Transverse colon (tissue), 4 donors: ENCODE measurements at places on chromosomes 3 and 15. TPM values are rescaled to one million over a fixed set of nuclear protein-coding genes. Genes with fewer than 3 reads are reported as not detected.

DVL3 gene
- total RNA-seq, result 63.3 TPM

EXD1 gene
- total RNA-seq, result not detected

ACVR2B gene
- 9.7 TPM for total RNA-seq

SLC12A1 gene
- not detected for total RNA-seq

DNA sequence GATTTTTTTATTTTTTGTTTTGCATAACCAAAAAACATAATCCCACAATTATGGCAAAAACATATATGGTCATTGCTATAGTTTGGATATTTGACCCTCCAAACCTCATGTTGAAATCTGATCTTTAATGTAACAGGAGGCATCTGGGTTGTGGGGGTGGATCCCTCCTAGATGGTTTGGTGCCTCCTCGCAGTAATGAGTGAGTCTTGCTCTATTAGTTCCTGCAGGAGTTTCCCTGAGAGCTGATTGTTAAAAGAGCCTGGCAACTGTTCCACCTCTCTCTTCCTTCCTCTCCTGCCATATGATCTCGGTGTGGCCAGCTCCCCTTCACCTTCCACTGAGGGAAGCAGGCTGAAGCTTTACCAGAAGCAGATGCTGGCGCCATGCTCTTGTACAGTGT, 33.2 kb upstream of the TRIM59 start:
- no peaks in the 10 kb centered on the region for H3K27me3 ChIP-seq
- H3K4me1 ChIP-seq, result no peaks in the 10 kb centered on the region
- DNase-seq, result no peak
- no peak overlapping the region for H3K4me3 ChIP-seq

DNA sequence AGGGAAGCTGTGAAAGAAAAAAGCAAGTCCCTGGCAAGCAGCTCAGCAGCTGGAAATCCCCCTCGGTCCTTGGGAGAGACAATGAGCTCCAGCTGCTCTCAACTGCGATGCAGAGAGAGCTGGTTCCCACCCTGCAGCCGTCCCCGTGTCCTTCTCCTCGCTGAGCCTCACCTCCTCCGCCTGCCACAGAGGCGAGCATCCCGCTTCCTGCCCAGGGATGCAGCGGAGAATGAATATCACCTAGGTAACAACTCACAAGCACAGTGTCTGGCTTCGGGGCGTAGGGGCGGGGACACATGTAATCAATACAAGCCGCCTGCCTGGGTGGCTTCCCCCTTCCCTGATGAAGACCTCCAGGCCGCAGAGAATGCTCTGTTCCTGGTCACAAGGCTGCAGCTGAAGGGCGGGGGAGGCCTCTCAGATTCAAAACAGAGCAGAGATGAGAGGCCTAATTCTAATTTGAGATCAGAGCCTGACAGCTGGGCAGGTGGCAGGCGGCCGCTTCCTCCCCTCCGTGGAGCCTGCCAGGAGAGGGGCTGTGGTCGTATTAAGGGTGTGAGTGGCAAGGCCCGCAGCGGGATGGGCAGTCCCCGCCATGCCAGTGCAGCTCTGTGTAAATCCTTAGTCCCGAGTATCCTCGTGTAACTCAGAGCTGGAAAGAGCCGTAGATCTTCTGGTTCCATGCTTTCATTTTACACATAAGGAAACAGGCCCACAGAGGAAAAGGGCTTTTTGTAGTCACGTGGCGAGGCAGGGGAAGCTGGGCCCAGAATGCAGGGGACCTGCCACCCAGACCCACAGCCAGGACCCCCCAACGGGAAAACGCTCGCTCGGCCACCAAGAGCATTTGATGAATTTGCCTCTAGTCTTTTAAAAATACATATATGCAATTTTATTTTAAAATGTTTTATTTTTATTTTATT, 24.3 kb downstream of the ZDHHC19 start:
- peaks cover 9% of the 10 kb centered on the region for H3K4me1 ChIP-seq
- H3K27me3 ChIP-seq, result no peaks in the 10 kb centered on the region
- H3K36me3 ChIP-seq, result no peaks in the 10 kb centered on the region

GRCh38 chr3:69855436-69856162, 116.3 kb downstream of the MITF start:
- no peaks in the 10 kb centered on the region for H3K36me3 ChIP-seq
- no peak overlapping the region for H3K4me3 ChIP-seq
- DNase-seq, result no peak
- H3K4me1 ChIP-seq, result peaks cover 23% of the 10 kb centered on the region
- no peaks in the 10 kb centered on the region for H3K27me3 ChIP-seq
- H3K27ac ChIP-seq, result no peak overlapping the region

DNA sequence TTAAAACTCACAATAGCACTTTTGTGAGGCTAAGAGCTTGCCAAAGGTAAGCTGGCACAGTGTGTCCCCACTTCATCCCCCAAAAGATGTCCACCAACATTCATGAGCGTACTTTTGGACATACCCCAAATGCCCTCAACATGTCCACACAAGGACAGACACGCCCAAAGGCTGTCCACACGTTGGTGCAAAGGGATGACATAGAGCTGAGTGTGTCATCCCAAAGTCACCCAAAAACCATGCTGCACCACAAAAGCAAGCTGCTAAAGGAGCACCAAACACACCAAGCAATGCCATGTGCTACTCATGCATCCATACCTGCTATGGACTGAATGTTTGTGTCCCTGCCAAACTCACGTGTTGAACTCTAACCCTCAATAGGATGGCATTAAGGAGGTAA, 57.9 kb downstream of the KLF13 start:
- H3K27ac ChIP-seq, result no peak overlapping the region
- DNase-seq, result no peak
- H3K4me1 ChIP-seq, result peaks cover 10% of the 10 kb centered on the region
- H3K27me3 ChIP-seq, result no peaks in the 10 kb centered on the region
- H3K4me3 ChIP-seq, result no peak overlapping the region
- no peaks in the 10 kb centered on the region for H3K36me3 ChIP-seq

DNA sequence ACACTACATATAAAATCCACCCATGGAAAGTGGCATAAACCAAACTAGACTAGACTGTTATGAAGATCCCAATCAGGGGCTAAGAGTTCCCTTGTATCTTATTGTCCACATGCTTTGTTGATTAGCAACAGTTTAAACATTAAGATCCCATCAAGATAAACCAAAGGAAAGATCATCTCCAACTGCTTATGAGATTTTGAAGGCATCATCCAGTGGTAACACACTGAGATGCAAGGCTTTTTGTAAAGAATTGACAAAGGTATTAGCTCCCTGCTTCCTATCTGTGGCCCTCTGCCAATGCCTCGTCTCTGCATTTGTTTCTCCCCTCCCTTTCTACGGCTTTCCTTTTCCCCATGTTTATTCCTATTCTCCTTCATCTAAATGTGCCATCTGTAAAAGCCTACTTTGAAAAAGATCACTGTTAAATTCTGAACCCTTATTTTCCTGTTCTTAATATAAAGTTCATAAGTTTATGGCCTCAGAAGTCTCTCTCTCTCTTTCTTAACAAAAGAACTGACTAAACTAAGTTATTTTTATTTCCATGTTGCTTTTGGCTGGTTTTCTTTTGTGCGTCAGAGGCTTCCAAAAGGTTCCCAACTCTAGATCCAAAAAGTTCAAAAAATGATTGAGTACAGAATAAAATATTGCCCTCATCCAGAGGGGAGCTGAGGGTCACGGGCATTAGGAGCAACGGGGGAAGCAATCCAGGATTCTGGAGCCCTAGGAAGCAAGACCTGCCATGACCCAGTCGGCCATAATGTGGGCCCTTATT, 5.5 kb downstream of the PLD1 start:
- no peak for DNase-seq
- no peaks in the 10 kb centered on the region for H3K36me3 ChIP-seq
- no peak overlapping the region for H3K4me3 ChIP-seq
- no peaks in the 10 kb centered on the region for H3K27me3 ChIP-seq
